ENCODE measurements at places on chromosomes 12 and 14.

GRCh38 chr12:113660936-113661335, 189.3 kb upstream of the LHX5 start:
- DNase-seq = no peak

DNA sequence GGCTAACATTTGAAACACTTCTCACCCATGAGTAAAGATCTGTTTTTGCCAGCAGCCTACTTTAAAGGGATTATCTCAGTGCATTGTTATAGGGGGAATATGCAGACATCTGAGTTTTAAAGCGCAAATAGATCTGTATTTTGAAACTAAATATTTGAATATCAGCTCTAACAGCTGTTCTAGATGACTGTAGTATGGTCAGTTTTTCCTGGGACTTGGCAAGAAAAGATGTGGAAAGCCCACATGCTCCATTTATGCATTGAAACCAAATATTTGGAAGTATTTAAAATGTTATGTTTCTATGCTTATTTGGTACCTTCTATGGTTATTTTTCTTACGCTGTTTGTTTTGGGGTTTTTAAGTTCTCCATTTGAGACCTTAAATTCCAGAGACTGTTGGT, 41.7 kb downstream of the RIC8B start:
- DNase-seq = no peak

- no peak for DNase-seq
These were observed 30.5 kb upstream of the AP4S1 start for GRCh38 chr14:30994681-30995620.

- no peak for DNase-seq
These were observed 30.0 kb upstream of the GRIP1 start for GRCh38 chr12:66708704-66709456.

GRCh38 chr12:80509781-80510556, 65.9 kb downstream of the PTPRQ start:
- no peak for DNase-seq

- DNase-seq = no peak
These were observed 24.3 kb upstream of the RPLP0 start for GRCh38 chr12:120225200-120225558.

- DNase-seq = no peak
These were observed 29.3 kb downstream of the PRKCH start for GRCh38 chr14:61350427-61351270.

- peak; percentile 96 for DNase-seq
These were observed 104.0 kb downstream of the GPR135 start for GRCh38 chr14:59360923-59361794.

GRCh38 chr14:58815794-58816193, 178.0 kb downstream of the DACT1 start:
- DNase-seq = no peak

- no peak for DNase-seq
These were observed 29.0 kb upstream of the AKAP6 start for GRCh38 chr14:32300136-32300535.

- no peak for DNase-seq
These were observed 9.9 kb downstream of the UBC start for GRCh38 chr12:124904306-124905098.

DNA sequence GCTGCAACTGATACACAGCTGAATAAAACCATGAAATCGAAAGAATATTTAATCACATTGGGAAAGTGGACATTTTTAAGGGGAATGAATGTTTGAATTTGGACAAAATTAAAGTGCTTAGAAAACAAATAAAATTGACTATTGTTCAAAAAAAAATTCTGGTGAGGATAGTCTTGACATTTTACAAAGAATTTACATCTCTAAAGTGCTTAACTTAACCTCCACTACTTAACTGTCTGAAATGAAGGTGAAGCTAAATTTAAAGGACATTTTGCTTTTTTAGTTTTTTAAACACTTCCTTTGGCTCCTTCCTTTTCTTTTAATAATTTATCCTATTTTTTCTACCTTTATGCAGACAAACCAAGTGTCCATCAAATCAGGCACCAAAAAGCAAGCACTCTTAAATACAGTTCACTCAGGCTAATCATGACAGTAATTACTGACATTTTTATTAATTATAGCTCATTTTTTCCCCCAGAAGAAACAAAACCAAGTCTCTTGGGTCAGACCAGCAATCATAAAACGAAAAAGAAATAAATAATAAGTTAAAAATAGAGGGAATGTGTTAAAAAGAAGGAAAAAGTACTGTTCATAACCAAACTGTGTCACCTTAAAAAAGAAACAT, 5.7 kb upstream of the CCND2 start:
- DNase-seq = no peak

DNA sequence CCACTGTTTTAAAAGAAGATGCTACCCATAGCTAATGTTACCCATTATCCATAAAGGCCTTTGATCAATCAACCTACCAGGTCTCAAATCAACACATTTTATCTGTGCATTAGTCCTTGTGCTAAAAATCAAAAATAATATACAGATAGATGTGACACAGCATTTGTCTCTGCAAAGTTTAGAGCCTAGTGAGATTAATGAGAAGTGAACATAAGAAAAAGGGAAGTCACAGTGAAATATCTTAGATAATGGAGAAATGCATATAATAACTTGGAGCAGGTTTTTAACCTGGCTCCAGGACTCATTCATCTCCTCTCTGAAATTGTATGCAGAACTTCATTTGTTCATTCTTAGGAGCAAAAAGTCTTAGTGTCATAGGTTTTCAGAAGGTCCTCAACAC, 7.2 kb downstream of the PDE3A start:
- no peak for DNase-seq

DNA sequence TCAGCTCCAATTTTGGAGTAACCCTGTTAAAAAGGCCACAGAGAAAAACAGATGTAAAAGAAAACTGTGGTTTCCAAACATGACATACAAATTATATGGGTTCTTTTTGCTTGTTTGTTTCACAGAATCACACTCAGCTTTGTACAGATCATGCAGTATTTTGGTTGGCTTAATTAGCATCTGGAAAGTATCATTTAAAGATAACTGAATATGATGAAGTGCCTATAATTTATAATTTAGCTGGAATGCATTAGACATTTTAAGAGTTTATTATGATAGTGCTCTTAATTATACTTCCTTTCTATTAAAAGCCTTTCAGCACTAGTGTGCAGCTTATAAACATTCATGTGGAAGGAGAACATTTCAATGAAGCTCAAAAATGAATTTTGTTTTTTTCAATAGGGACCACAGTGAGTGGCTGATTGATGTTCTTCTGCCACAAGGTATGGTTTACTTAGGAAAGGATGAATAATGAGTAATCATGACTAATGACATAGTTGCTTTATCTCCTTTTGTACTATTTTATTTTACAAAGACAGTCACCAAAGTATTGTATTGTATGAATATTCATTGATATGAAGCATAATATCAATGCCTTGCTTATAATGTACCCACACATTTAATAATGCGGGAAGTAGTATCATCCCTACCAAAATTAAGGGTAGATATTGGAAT, 98.3 kb downstream of the UNC79 start:
- no peak for DNase-seq

DNA sequence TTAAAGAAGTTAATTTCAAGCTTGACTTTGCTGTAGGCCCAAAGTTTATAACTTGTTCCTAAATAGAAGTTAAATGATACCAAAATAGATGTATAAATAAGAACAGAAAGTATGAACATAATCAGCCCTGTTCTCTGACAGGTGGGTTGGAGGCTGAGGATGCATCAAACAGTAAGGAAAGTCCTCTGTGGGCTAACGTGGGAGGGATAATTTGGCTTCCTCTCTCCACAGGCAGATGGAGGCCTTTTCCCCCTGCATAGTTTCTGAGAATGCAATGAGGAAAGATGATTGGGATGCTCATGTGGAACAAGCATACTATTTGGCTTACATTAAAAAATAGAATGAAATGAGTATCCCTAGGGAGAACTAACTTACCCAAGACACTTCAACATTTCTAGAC, 56.5 kb downstream of the GARIN6 start:
- no peak for DNase-seq

DNA sequence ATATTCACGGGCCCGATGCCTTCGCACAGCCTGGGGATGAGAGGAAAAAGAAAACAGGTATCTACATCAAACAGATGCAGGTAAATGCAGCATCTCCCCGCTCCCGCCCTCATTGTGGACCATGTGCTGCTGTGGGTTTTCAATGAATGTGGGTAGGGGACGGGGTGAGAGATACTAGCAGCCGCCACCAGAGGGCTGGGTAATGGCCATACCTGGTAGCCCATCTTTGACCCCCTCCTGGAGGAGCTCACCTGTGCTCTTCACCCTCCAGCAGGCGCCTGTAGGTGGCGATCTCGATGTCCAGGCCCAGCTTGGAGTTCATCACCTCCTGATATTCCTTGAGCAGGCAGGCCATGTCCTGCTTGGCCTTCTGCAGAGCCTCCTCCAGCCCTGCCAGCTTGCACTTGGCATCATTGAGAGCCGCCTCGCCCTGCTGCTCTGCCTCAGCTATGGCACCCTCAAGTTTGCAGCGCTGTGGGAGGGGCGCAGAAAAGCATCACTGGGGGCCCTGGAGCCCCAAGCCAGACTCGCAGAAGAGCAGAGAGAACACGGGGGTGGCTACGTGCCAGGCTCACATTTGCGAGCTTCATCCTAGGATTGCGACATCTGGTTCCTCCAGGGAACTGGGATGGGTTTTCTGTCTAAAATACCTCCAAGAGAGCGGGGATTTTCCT, 10.2 kb downstream of the KRT82 start:
- DNase-seq = no peak

DNA sequence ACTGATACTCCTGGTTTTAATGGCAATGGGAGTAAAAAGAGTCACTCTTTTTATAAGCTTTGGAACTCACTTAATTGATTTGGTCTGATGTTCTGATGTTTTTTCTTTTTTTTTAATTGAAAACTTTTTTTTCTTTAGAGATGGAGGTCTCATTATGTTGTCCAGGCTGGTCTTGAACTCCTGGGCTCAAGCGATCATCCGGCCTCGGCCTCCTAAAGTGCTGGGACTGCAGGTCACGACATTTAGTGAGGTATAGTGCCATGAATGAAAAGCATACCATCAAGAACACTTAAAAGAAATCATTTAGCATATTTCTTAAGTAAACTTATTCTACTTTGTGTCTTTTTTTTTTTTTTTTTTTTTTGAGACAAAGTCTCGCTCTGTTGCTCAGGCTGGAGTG, 12.7 kb upstream of the EID3 start:
- no peak for DNase-seq

All from HL-60 (cell line).